Forelimb muscle (tissue), 1 donor: ENCODE measurements at places on chromosomes 16 and 17.

- no peak for DNase-seq
These were observed 1.7 kb downstream of the SLC5A2 start for GRCh38 chr16:31484491-31485171.

- no peak for DNase-seq
These were observed 12.5 kb downstream of the CYB5B start for GRCh38 chr16:69436896-69437295.

GRCh38 chr16:68752602-68753001 is 15.5 kb downstream of the CDH1 start:
- no peak for DNase-seq

DNA sequence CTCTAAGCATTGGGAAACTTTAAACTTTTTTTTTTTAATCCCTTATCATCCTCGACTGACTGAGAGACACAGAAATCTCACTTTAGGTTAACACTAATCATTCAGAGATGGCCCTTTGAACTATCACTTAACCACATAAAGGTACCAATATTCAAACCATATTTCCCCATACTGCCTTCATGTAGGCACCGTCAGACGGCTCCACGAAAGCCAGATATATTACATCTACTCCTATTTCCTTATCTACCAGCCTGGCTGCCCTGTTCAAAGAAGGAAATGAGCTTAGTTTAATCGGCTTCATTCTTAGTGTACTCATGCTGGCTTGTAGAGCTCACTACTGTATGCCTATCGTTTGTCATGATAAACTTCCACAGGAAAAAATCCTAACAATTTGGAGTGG is 270.9 kb downstream of the CEP112 start:
- no peak for DNase-seq

DNA sequence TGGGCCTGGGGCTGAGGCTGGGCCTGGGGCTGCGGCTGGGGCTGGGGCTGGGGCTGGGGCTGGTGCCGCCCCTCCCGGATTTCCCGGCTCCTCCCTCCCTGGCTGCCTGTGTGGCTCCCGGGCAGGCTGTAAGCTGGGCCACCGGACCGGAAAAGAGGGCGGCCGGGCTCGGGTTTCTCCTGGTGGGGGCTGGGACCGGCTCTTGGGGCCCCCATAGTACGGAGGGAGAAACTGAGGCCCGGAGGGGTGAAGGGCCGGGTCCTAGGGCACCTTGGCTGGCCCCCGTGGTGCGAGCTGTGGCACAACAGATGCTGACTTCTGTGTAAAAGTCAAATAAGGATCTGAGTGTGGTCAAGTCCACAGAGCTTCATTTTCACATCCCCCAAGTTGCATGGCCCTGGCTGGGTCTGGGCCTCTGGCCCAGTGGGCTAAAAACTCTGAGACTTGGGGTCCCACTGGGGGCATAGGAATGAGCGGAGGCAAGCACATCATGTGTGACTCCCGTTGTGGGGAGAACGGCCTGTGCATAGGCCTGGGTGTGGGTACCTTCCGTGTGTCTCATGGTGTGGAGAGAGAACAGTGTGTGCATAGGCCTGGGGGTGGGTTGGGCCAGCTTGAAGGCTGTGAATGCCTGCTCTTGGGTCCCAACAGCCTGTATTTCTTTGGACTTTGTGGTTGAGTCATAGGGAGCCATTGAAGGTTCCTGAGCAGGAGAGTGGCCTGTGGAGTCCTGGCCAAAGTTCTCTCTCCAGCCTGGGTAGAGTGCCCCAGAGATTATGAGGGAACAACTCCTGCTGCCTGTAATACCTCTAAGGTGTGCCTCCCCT is 123.9 kb upstream of the CIBAR2 start:
- no peak for DNase-seq
